Eye (tissue), 1 donor: ENCODE measurements at places on chromosomes 16 and 17.

DNA sequence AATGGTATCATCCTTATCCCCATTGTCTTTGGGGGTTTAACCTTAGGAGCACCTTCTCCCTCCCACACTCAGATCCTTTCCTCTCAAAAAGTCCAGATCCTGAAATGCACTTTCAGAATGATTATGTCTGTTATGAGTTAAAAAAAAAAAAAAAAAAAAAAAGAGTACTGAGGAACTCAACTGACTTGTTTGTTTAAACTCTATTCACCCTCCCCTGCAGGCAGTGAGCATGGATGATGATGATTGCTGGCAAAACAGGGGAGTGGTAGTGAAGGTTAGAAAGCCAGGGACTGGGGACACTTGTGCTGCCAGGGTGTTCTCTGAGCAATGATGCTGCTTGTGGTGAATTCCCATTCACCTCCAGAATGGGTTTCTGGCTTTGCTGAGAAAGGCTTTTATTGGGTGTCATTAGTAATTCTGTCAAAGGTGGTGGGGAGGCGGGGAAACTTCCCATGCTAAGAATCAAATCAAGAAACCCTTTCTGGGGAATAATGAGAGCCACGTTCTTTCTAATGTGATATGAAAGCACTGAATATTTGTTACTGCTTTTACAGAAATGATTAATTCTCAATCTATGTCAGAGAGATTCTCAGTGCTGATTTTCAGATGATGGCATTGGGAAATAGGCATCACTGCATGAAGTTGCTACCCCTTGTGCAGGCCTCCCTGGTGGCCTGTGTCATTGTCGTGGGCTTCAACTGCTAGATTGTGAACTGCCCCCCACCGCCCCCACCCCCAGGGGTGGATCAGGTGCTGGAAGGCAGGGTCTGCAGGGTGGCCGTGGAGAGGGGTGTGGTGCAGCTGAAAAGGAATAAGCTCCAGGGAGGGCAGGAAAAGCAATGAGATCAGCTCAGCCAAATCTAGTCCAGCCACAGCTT lies 14.1 kb downstream of the CCL4 start:
- DNase-seq, result peak; percentile 9

- no peak for DNase-seq
Observed at GRCh38 chr17:79935197-79935885, 96.1 kb upstream of the CBX4 start.

- DNase-seq, result no peak
Observed at GRCh38 chr17:9755083-9755482, 36.3 kb downstream of the DHRS7C start.

DNA sequence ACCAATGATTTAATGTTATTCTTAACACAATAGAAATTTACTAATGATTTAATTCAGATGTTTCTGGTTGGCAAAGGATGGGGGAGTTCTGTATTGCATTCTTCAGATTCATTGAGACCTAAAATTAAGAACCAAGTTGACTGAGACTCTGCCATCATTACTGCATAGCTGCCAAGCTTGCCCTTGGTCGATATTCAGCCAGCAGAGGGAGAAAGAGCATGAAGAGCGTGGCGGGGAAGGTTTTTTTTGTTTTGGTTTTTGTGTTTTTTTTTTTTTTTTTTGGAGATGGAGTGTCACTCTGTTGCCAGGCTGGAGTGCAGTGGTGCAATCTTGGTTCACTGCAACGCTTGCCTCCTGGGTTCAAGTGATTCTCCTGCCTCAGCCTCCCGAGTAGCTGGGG lies 659.4 kb upstream of the EEF2KMT start:
- no peak for DNase-seq

DNA sequence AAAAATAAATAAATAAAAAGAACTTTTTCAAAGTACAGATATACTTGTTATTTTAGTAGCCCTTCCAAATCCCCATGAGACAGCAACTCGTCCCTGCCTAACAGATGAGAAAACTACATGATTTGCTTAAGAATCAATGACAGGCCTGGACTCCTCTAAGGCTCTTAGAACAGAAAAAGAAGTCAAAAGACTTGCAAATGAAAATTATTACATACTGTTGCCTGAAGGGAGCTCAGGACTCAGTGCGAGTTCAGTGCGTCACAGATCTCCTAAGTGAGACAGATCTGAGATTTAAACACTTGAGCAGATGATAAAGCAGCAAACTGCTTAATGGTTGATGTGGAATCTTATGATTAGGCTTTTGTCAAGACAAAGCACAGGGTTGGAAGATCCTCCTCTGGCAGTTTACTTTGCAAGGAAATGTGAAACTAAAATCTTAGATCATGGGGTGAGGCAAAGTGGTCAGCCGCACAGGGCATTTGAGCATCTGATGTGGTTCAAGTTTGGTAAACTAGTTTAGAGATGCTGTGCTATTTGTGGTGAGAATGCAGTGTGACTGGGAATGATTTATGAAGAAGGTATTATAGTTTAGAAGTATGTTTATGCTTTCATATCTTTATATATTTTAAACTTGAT lies 138.1 kb downstream of the TRIM37 start:
- DNase-seq, result peak; percentile 64

DNA sequence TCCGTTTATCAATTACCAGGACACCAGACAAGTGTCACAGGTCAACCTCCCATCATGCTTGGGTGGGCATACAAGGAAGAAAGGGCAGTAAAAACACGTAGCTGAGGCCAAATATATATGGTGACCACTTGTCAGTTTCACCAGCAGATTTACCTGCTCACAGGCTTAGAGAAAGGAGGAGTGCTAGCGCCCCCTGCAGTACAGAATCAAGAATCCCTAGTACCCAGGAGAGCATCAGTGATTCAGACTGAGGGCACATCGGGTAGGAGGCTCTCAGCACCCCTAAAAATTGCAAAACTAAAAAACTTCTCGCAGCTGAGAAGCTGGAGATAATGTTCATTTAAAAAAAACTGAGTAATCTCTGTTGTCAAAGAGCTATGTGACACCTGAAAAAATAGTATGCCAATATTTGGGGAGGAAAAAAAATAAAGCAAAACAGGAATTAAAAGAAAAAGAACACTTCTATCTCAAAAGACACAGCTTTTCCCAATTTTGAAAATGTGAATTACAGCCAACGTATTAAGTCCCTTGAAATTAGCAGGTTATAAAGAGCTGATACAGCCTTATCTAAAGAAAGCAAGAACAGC lies 21.2 kb upstream of the MON1B start:
- peak; percentile 80 for DNase-seq

- DNase-seq, result no peak
Observed at GRCh38 chr17:44071772-44072171, 1.2 kb downstream of the G6PC3 start.

DNA sequence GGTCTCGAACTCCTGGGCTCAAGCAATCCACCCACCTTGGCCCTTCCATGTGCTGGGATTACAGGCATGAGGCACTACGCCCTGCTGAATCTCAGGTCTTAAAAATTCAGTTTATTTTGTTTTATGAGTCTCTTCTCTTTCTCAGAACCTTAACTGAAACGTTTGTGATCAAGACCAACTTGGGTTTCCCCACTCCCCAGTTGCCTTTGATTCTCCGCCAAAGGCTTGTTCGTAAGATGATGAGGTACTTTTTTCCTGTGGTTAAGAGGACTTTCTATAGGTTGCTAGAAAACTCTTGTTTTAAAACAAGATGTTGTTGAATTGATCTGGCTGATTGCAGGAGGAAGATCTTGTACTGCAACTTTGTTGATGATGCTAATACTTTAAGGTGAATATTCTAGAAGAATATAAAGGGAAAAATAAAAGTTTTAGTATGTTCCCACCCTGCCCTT lies 11.7 kb downstream of the ABCC1 start:
- DNase-seq, result no peak
